ENCODE measurements at places on chromosomes 1 and 21.

GRCh38 chr1:107467286-107467685 lies 326.4 kb downstream of the NTNG1 start:
- no peak for DNase-seq

GRCh38 chr1:152179566-152179965 lies 20.5 kb upstream of the RPTN start:
- no peak for DNase-seq

- DNase-seq = no peak
These were observed 1.7 kb downstream of the ACTRT2 start for GRCh38 chr1:3022976-3023375.

- no peak for DNase-seq
These were observed 2.2 kb downstream of the ATP1A2 start for GRCh38 chr1:160117709-160118183.

DNA sequence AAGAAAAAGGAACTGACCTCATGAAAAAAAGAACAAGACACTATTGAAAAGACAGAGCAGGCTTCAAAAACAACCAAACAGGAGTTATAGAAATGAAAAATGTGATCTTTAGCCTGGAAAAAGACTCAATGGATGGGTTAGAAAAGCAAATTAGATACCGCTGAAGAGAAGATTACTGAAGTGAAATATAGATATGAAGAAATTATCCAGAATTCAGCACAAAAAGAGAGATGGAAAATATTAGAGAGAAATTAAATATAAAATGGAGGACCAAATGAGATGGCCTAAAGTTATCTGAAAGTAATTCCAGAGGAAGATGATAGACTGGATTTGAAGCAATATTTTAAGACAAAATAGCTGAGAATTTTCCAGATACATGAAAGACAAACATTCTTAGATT lies 63.0 kb downstream of the SLC37A1 start:
- no peak for DNase-seq

GRCh38 chr1:232226197-232226712 lies 403.7 kb downstream of the SIPA1L2 start:
- DNase-seq = peak; percentile 60

DNA sequence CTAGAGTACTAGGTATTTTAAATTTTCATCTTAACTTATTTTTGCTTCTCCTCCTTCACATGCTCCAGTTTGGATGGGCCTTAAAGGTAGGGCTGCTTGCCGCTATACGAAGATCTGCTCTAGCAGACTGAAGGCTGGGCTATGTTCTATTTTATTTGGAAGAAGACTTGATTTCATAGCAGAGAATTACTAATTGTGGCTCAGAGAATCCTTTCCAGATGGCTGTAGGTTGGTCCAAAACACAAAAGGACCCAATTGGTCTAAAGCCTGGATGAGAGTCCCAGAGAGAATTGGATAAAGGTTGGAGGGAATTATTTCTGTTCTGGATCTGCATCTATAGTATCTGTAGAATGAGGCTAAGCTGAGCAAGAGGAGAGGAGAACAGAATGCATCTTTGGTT lies 719.4 kb upstream of the PTBP2 start:
- DNase-seq = no peak

GRCh38 chr1:229171934-229172333 lies 99.0 kb upstream of the RAB4A start:
- no peak for DNase-seq

- DNase-seq = no peak
These were observed 75.7 kb upstream of the PGBD5 start for GRCh38 chr1:230501849-230502248.

GRCh38 chr1:101314244-101314643 lies 77.4 kb downstream of the S1PR1 start:
- DNase-seq = no peak

- no peak for DNase-seq
These were observed 1.3 kb downstream of the LY9 start for GRCh38 chr1:160797271-160797709.

- DNase-seq = no peak
These were observed 15.7 kb downstream of the COL6A2 start for GRCh38 chr21:46113497-46114176.

- no peak for DNase-seq
These were observed at the start of gene COL18A1 for GRCh38 chr21:45404730-45405270. TSS of gene COL18A1 (plus strand) at chr21:45405165. CDS start at chr21:45405231, 66 bp downstream.

DNA sequence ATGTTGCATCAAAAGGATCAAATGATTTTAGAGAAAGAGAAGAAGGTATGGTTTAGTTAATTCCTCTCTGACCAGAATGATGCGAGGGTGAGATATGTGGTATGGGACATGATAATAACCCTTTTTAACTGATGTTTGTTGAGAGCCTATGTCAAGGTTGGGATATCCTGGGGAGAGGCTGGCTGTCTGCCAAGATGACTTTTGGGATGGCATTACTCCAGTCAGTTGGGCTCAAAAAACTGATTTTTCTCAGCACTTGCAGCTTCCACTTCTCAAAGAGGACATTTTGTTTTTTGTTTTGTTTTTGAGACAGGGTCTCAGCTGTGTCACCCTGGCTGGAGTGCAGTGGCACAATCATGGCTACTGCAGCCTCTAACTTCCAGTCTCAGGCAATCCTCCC lies 17.7 kb upstream of the STX12 start:
- no peak for DNase-seq

DNA sequence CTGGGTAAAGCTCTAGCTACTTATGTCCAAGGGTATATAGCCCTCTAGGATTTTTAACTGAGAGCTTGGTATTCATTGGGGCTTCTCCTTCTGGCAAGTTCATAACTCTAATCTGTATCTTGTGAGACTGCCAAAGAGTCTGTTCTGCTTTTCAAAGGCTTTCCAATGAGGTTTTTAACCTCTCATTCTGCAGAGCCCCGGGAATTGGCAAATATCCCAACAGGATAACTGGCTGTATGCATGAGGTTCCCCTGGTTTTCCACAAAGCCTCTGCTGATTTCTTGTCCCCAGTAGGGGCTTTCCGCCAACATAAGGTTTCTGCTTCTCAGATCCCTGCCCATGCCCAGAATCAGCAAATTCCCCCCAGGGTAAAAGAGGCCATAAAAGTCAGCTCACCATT lies 40.9 kb downstream of the RPL5 start:
- no peak for DNase-seq

DNA sequence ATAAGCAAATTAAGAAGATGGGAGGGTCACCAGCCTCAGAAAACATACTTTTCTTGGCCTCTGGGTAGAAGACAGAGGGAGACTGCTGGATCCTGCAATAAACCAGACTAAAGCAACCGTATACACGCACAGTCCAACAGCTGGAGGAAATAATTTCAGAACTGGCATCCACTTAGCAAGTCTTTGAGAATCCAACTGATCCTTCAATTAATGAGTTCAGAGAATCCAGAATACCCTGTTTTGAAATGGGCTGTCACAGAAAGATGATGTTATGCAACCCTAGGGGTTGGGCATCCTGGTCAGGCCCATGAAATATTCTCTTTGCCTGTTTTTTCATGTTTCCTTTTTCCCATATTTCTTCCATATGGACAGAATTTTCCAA lies 134.0 kb upstream of the MAGI3 start:
- DNase-seq = no peak

Measured in BJ (cell line).